Sigmoid colon (tissue), 7 donors: ENCODE measurements at places on chromosomes 1 and 21. TPM values are rescaled to one million over a fixed set of nuclear protein-coding genes. Genes with fewer than 3 reads are reported as not detected.
A peak's percentile ranks its signal among the peaks of the same experiment; 100 is the strongest.

GPX7 gene
- total RNA-seq: 17.0 TPM

OR2G6 gene
- not detected for total RNA-seq

MARK1 gene
- total RNA-seq: 10.5 TPM

LRRC41 gene
- total RNA-seq: 65.1 TPM

LCE3E gene
- not detected for total RNA-seq

SMIM11 gene
- total RNA-seq: 6.9 TPM

OLIG2 gene
- total RNA-seq: not detected

SHE gene
- 8.0 TPM for total RNA-seq

GRCh38 chr21:29958551-29958950 is 18.8 kb upstream of the GRIK1 start:
- H3K27ac ChIP-seq: no peak overlapping the region
- no peak overlapping the region for H3K4me3 ChIP-seq
- DNase-seq: no peak
- no peaks in the 10 kb centered on the region for H3K4me1 ChIP-seq

GRCh38 chr1:36109041-36109679 is 15.9 kb downstream of the COL8A2 start:
- DNase-seq: no peak
- H3K4me3 ChIP-seq: no peak overlapping the region
- peaks cover 10% of the 10 kb centered on the region for H3K4me1 ChIP-seq
- H3K27ac ChIP-seq: no peak overlapping the region
- no peaks in the 10 kb centered on the region for H3K36me3 ChIP-seq

- no peak for DNase-seq
- peak overlapping the region; percentile 67 for H3K27ac ChIP-seq
- no peak overlapping the region for H3K4me3 ChIP-seq
- H3K27me3 ChIP-seq: no peaks in the 10 kb centered on the region
Observed at GRCh38 chr1:13782634-13783360, 82.8 kb downstream of the PRDM2 start.

DNA sequence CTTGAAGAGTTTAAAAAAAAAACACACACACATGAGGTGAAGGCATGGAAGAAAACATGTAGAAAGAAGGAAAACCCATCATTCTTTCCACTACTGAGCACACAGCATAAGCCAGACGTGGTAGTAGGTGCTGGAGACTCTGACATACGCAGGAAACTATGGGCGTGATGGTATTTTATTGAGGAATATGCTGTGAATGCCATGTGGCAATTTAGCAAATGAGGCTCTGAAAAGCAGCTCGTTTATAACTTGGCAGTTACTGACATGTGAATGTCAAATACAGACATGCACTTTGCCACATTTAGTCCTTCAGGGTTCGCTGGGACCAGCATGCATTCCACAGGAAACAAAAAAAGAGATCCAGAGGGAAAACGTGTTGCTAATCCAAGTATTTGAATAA is 74.3 kb upstream of the IFNAR2 start:
- H3K36me3 ChIP-seq: no peaks in the 10 kb centered on the region
- H3K4me3 ChIP-seq: no peak overlapping the region
- H3K27me3 ChIP-seq: peaks cover 39% of the 10 kb centered on the region
- DNase-seq: no peak
- H3K27ac ChIP-seq: no peak overlapping the region
- H3K4me1 ChIP-seq: no peaks in the 10 kb centered on the region

GRCh38 chr1:203197625-203198024 is 11.1 kb upstream of the CHI3L1 start:
- no peak overlapping the region for H3K27ac ChIP-seq
- no peaks in the 10 kb centered on the region for H3K36me3 ChIP-seq
- H3K4me1 ChIP-seq: no peaks in the 10 kb centered on the region
- peak; percentile 24 for DNase-seq
- H3K4me3 ChIP-seq: no peak overlapping the region

- DNase-seq: no peak
- no peak overlapping the region for H3K27ac ChIP-seq
- no peaks in the 10 kb centered on the region for H3K27me3 ChIP-seq
- H3K4me3 ChIP-seq: no peak overlapping the region
- H3K36me3 ChIP-seq: no peaks in the 10 kb centered on the region
Observed at GRCh38 chr1:10932088-10932487, 80.4 kb upstream of the TARDBP start.

GRCh38 chr1:225484657-225485214 is 56.9 kb upstream of the LBR start:
- peaks cover 48% of the 10 kb centered on the region for H3K4me1 ChIP-seq
- no peaks in the 10 kb centered on the region for H3K27me3 ChIP-seq
- peak; percentile 57 for DNase-seq
- H3K4me3 ChIP-seq: no peak overlapping the region
- H3K36me3 ChIP-seq: no peaks in the 10 kb centered on the region

DNA sequence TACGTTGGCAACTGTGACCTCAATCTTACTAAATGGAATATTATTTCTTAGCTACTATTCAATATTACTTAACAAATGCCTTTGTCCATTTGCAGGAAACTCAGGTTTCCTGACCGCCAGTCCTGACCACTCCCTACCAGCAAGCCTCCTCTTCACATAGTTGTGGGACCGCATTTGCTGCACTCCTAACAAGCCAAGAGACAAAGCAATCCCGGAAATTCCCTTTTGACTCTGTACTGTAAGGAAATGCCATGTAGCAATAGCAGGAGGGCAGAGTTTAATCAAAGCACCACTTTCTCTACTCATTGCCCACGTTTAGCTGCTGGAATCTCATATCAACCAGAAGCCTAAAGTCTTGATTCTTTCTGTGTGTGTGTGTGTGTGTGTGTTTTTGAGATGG is 28.1 kb upstream of the ACBD6 start:
- H3K4me3 ChIP-seq: no peak overlapping the region
- H3K36me3 ChIP-seq: no peaks in the 10 kb centered on the region
- H3K27me3 ChIP-seq: no peaks in the 10 kb centered on the region
- H3K4me1 ChIP-seq: no peaks in the 10 kb centered on the region

DNA sequence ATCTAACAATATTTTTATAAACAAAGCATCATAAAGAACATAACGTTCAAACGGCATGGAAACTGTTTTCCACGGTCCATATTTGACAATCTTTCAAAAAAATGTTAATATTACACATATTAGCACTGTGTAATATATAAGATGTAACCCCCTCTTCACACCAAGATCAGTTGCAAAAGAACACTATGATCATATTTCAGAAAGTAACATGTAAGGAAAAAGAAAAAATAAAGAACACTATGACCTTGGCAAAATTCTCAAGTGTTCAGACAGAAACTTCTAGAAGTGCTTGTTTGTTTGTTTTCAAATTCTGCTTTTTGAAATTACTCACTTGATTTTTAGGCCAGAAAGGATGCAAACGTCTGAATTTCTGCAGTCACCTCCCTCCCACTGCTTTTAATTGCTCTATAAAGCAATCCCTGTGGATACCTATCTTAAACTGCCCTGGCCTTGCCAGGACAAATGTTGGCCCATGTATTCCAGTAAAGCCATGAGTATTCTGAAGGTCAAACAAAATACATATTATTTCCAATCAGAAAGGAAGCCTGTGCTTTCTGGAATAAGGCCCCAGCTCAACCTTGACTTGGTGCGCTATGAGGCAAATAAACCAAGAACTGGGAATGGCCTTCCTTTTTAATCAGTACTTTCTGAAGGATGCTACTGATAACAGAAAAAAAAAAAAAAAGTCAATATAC is 68.6 kb downstream of the TGFBR3 start:
- H3K4me3 ChIP-seq: no peak overlapping the region
- H3K4me1 ChIP-seq: peaks cover 50% of the 10 kb centered on the region
- H3K27me3 ChIP-seq: no peaks in the 10 kb centered on the region

DNA sequence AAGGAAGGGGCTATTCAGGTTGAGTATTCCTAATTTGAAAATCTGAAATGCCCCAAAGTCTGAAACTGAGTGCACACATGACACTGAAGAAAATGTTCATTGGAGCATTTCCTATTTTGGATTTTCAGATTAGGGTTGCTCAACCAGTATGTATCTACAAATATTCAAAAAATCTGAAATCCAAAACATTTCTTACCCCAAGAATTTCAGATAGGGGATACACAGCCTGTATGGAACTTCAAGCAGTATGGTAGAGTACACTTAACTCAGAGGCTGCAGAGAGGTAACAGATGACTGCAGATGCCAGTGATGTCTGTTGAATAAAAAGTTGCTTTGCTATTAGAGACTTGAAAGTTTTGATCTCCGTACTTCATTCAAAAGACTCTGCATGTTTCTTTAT is 19.0 kb downstream of the YTHDF2 start:
- no peaks in the 10 kb centered on the region for H3K27me3 ChIP-seq
- peaks cover 4% of the 10 kb centered on the region for H3K36me3 ChIP-seq
- no peak overlapping the region for H3K27ac ChIP-seq
- no peak overlapping the region for H3K4me3 ChIP-seq

GRCh38 chr1:33710967-33711366 is 152.9 kb upstream of the HMGB4 start:
- H3K4me1 ChIP-seq: no peaks in the 10 kb centered on the region
- H3K4me3 ChIP-seq: no peak overlapping the region
- DNase-seq: no peak
- no peaks in the 10 kb centered on the region for H3K27me3 ChIP-seq
- no peak overlapping the region for H3K27ac ChIP-seq

GRCh38 chr1:54462597-54463258 is 56.5 kb upstream of the SSBP3 start:
- H3K27ac ChIP-seq: no peak overlapping the region
- H3K27me3 ChIP-seq: no peaks in the 10 kb centered on the region
- H3K4me1 ChIP-seq: no peaks in the 10 kb centered on the region
- no peaks in the 10 kb centered on the region for H3K36me3 ChIP-seq

- no peak overlapping the region for H3K4me3 ChIP-seq
- no peaks in the 10 kb centered on the region for H3K4me1 ChIP-seq
- H3K36me3 ChIP-seq: no peaks in the 10 kb centered on the region
- DNase-seq: no peak
- H3K27ac ChIP-seq: no peak overlapping the region
Observed at GRCh38 chr1:35574655-35575415, 1.7 kb downstream of the TFAP2E start.

GRCh38 chr21:46217511-46218196 is 10.9 kb downstream of the LSS start:
- peaks cover 89% of the 10 kb centered on the region for H3K36me3 ChIP-seq
- no peak overlapping the region for H3K4me3 ChIP-seq
- H3K27ac ChIP-seq: no peak overlapping the region
- DNase-seq: peak; percentile 63

DNA sequence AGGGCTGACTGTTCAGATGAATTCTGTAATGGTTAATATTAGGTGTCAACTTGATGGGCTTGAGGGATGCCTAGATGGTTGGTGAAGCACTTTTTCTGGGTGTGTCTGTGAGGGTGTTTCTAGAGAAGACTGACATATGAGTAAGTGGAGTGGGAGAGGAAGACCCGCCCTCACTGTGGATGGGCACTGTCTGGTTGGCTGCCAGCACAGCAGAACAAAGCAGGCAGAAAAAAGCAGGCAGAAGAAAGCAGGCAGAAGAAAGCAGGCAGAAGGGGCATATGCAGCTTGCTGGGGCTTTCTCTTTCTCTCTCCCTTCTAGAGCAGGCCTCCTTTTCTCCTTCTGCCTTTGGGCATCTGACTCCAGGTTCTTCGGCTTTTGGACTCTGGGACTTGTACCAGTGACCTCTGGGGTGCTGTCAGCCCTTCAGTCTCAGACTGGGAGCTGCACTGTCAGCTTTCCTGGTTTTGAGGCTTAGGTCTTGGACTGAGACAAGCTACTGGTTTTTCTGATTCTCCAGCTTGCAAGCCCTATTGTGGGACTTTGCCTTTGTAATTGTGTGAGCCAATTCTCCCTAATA is 42.9 kb upstream of the CD2 start:
- no peak overlapping the region for H3K27ac ChIP-seq
- H3K4me3 ChIP-seq: no peak overlapping the region

- no peaks in the 10 kb centered on the region for H3K4me1 ChIP-seq
- DNase-seq: no peak
- H3K27me3 ChIP-seq: no peaks in the 10 kb centered on the region
- H3K27ac ChIP-seq: no peak overlapping the region
- no peaks in the 10 kb centered on the region for H3K36me3 ChIP-seq
- no peak overlapping the region for H3K4me3 ChIP-seq
Observed at GRCh38 chr1:169024800-169025271, 81.7 kb upstream of the ATP1B1 start.

DNA sequence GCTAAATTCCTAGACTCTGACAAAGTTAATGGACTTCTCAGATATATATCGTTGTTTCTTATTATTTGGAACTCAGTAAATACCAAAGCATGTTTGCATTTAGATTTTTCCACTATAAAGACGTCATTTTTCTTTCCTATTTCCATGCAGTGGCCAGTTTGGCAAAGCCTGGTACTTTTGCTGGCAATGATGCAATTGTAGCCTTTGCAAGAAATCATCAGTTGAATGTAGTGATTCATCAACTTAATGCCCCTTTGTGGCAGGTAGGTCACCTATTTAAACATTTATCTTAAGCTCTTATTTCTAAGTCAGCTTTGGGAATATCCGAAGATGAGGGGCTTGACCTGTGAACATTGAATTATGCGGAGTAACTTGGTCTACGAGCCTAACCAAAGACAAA is 12.0 kb downstream of the OTUD3 start:
- H3K27ac ChIP-seq: no peak overlapping the region
- H3K36me3 ChIP-seq: no peaks in the 10 kb centered on the region
- H3K4me3 ChIP-seq: no peak overlapping the region
- H3K27me3 ChIP-seq: no peaks in the 10 kb centered on the region
- peaks cover 5% of the 10 kb centered on the region for H3K4me1 ChIP-seq
- no peak for DNase-seq

DNA sequence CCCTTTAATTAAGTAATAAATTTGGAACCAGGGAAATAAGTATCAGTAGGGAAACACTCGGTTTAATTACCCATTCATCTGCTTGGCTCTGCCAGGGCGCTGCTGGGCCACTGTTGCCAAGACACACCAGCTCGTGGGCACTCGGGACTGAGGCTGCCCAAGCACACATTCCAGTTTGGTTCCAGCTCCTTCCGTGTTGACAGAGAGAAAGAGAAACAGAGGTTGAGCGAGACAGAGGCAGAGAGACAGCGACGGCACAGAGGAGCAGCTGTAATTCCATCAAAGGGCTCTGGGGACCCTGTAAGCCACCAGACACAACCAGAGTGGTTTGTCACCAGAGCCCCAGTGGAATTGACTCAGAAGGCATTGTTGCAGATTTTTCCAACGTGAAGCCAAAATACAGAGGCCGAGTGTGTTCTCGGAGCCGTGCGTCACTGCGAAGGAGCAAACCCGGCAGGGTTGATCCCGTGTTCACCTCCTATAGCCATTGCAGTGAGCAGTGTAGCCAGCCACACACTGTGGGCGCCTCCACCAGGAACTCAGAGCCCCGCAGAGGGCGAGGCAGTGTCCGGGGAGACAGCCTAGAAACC is 33.5 kb downstream of the SYF2 start:
- no peak for DNase-seq
- H3K27ac ChIP-seq: no peak overlapping the region
- H3K36me3 ChIP-seq: no peaks in the 10 kb centered on the region
- no peaks in the 10 kb centered on the region for H3K4me1 ChIP-seq

GRCh38 chr1:155007251-155007828 is 4.7 kb downstream of the ZBTB7B start:
- H3K27ac ChIP-seq: peak overlapping the region; percentile 98
- peak overlapping the region; percentile 25 for H3K4me3 ChIP-seq
- no peak for DNase-seq
- peaks cover 81% of the 10 kb centered on the region for H3K4me1 ChIP-seq
- H3K36me3 ChIP-seq: no peaks in the 10 kb centered on the region
- no peaks in the 10 kb centered on the region for H3K27me3 ChIP-seq

- H3K36me3 ChIP-seq: no peaks in the 10 kb centered on the region
- DNase-seq: no peak
- H3K27ac ChIP-seq: no peak overlapping the region
- no peaks in the 10 kb centered on the region for H3K27me3 ChIP-seq
- H3K4me1 ChIP-seq: no peaks in the 10 kb centered on the region
Observed at GRCh38 chr1:51203121-51203873, 32.8 kb upstream of the RNF11 start.

- H3K4me3 ChIP-seq: no peak overlapping the region
- DNase-seq: no peak
- no peaks in the 10 kb centered on the region for H3K4me1 ChIP-seq
- no peaks in the 10 kb centered on the region for H3K27me3 ChIP-seq
- H3K36me3 ChIP-seq: no peaks in the 10 kb centered on the region
Observed at GRCh38 chr1:212396638-212397037, 18.0 kb downstream of the PACC1 start.
